ENCODE measurements at places on chromosomes 2 and 18. TPM values are rescaled to one million over a fixed set of nuclear protein-coding genes. Genes with fewer than 3 reads are reported as not detected.

DNA sequence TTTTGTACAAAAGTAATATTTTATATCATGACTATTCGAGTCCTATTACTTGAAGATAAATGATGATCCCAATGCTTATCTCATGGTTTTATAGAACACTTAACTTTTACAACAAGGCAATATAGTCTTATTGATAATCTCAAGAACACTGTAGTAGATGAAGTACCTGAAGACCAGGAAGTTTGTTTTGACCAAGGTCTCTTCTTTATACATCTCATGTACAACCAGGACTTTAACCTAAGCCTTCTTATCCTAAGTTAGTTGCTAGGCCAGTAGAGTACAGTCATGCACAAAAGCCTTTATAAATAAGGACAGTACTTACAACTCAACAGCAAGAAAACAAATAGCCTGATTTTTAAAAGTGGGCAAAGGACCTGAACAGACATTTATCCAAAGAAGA is 147.7 kb upstream of the NOSTRIN start:
- DNase-seq: no peak

DNA sequence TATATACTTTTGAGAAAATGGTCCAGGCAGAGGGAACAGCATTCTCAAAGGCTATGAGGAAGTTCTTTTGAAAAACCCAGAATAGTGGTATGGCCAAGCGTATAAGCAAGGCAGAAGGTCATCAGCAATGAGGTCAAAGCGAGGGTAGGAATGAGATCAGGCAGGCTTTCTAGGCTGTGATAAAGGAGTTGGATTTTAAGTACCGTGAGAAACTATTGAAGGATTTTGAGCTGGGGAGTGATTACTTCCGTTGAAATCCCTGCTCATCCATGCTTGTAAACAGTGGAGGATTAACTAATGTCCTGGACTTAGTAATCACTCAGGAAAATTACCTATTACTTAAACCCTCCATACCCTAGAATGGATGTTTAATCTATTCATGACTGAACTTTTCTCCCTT is 50.2 kb downstream of the EMILIN2 start:
- no peak for DNase-seq

Gene PKDCC
- 120 TPM for total RNA-seq

GRCh38 chr2:12918835-12919445 is 202.2 kb downstream of the TRIB2 start:
- peak; percentile 84 for DNase-seq

GRCh38 chr18:78596794-78597345 is 382.7 kb upstream of the SALL3 start:
- no peak for DNase-seq

Gene DNMT3A
- 20.2 TPM for total RNA-seq

DNA sequence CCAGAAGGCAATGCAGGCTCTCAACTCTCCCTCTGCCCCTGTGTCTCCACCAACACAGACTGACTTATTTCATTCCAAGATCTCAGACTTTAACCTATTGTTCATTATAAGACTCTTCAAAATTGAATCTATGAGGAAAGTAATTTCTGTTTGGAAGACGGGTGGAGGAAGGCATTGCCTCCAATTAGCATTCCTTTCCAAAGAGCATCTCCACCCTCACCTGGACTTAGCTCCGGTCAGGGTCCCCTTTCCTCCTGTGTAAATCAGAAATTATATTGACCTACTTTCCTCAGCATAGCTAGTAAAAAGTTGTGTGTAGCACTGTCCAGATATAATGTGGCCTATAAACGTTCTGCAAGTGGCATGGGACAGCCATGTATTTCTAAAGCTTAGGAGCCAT is 230.4 kb upstream of the ACVR2A start:
- no peak for DNase-seq
